Right cardiac atrium (tissue), 5 donors: ENCODE measurements at places on chromosomes 7 and 10. TPM values are rescaled to one million over a fixed set of nuclear protein-coding genes. Genes with fewer than 3 reads are reported as not detected.

The PIK3AP1 gene
- 1.4 TPM for polyA plus RNA-seq

The TMEM196 gene
- not detected for polyA plus RNA-seq

The FBXL13 gene
- polyA plus RNA-seq, result 0.07 TPM

The EZH2 gene
- polyA plus RNA-seq, result 0.68 TPM

The ZNF853 gene
- 8.2 TPM for polyA plus RNA-seq

The GPR15LG gene
- not detected for polyA plus RNA-seq

The STAG3 gene
- polyA plus RNA-seq, result 0.41 TPM

The DOCK4 gene
- polyA plus RNA-seq, result 5.7 TPM

The MYL10 gene
- polyA plus RNA-seq, result not detected

The THSD7A gene
- 0.34 TPM for polyA plus RNA-seq

The ACSM6 gene
- polyA plus RNA-seq, result not detected

The AKR1C3 gene
- polyA plus RNA-seq, result 40.3 TPM

The LBX1 gene
- not detected for polyA plus RNA-seq

The POU6F2 gene
- polyA plus RNA-seq, result 0.86 TPM

The C10orf71 gene
- 27.8 TPM for polyA plus RNA-seq

The TFPI2 gene
- 6.5 TPM for polyA plus RNA-seq

The LIPF gene
- polyA plus RNA-seq, result 0.57 TPM

The GPR22 gene
- 16.5 TPM for polyA plus RNA-seq

The ARHGEF35 gene
- 2.9 TPM for polyA plus RNA-seq

The TOMM7 gene
- polyA plus RNA-seq, result 365 TPM

The FAM237B gene
- not detected for polyA plus RNA-seq

The SEMA3C gene
- polyA plus RNA-seq, result 10.1 TPM

The TMEM254 gene
- 7.9 TPM for polyA plus RNA-seq

The MMD2 gene
- polyA plus RNA-seq, result not detected

The IDI2 gene
- 0.23 TPM for polyA plus RNA-seq

The BLNK gene
- polyA plus RNA-seq, result 0.59 TPM

The CUX1 gene
- polyA plus RNA-seq, result 54.1 TPM

The SYT15 gene
- 2.6 TPM for polyA plus RNA-seq

The FEZF1 gene
- polyA plus RNA-seq, result not detected

The RARRES2 gene
- 193 TPM for polyA plus RNA-seq

The SAMD9 gene
- 1.6 TPM for polyA plus RNA-seq

The TEX36 gene
- not detected for polyA plus RNA-seq

The EGFR gene
- 4.2 TPM for polyA plus RNA-seq

The SNCG gene
- 30.2 TPM for polyA plus RNA-seq

The CLRN3 gene
- polyA plus RNA-seq, result not detected

The SDHAF3 gene
- 20.3 TPM for polyA plus RNA-seq

The CPN1 gene
- not detected for polyA plus RNA-seq

The JCAD gene
- polyA plus RNA-seq, result 17.6 TPM

The ANKRD30A gene
- 0.02 TPM for polyA plus RNA-seq

The SLC26A3 gene
- 0.07 TPM for polyA plus RNA-seq

The CHAT gene
- polyA plus RNA-seq, result not detected

The ABCA13 gene
- not detected for polyA plus RNA-seq

The PRTFDC1 gene
- 7.6 TPM for polyA plus RNA-seq

The PLXNA4 gene
- polyA plus RNA-seq, result 5.7 TPM

The AGAP4 gene
- 6.9 TPM for polyA plus RNA-seq

The AKR1C4 gene
- not detected for polyA plus RNA-seq
